Activated CD4-positive, alpha-beta T cell treated with anti-CD3 and anti-CD28 coated beads for 4 hours (primary cell): ENCODE measurements at places on chromosomes 5 and 9.

- DNase-seq, result no peak
Measured at GRCh38 chr9:21153336-21154017, 11.8 kb upstream of the IFNW1 start.

GRCh38 chr5:172758077-172758833, 12.7 kb downstream of the DUSP1 start:
- no peak for DNase-seq

DNA sequence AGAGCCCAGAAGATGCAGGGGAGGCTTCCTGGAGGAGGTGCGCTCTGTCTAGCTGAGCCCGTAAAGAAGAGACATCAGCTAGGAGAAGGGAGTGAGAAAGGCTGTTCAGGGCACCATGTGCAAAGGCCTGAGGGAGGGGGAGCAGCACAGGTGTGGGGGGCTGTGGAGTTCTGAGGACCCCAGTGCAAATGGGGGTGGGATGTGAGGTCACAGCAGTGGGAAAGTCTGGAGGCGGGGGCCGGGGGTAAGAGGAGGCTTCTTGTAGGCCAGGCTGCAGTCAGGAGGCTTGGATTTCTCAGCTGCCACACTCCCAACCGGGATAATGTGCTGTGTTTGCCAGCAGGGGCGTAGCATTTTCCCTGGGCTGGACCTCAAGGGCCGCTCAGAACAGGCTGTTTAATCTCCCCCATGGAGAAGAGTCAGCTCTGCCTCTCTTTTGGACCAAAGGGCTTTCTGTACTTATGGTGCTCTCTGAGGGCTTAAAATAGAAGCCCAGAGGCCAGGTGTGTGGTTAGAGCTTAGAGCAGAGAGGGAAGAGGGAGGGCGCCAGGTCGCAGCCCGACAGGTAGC, 5.7 kb downstream of the NEURL1B start:
- no peak for DNase-seq

- DNase-seq, result no peak
Measured at GRCh38 chr5:95973793-95974325, 12.2 kb upstream of the ELL2 start.

DNA sequence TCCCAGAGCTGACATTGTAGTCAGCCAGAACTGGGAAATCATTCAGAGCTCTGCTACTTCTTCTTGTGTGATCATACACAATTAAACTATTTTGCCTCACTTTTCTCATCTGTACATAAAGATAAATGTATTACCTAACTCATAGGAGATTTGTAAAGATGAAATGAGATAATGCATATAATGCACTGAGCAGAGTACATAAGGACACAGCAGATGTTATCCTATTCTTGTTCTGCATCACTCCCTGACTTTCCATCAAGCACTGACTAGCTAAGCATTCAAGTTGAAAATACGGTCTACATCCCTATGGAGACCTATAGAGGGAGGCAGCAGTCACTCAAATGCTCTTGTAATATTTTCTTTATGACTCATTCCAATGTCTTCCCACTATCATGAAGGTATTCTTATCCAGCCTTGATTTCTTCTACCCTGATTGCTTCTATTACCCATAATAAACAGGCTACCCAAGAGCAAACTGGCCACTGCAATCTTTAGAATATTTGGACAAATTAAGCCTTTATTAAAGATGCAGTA, 16.3 kb upstream of the PRR16 start:
- no peak for DNase-seq

- DNase-seq, result no peak
Measured at GRCh38 chr5:60843386-60843935, 608 bp downstream of the ELOVL7 start.
